ENCODE measurements at places on chromosomes 7 and 10.

DNA sequence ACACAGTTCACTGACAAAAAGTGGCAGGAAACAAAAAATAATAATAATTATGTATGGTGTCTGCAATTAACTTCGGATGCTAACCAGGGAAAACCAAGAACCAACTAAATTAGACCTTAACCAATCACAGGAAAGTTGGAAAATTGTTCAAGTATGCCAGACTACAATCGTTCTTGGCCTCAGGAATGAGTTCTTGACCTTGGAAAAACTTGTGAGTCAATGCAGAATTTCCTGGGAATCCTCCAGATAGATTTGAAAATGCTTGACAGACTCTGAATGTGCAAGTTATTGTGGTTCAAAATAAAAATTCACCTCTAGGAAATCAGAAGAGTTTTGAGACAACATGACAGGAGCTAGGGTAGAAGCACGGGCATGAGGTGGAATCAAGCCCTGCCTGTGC lies 171.5 kb downstream of the C7orf25 start:
- no peak for DNase-seq

GRCh38 chr10:13563481-13564445 lies 23.0 kb upstream of the PRPF18 start:
- DNase-seq: no peak

DNA sequence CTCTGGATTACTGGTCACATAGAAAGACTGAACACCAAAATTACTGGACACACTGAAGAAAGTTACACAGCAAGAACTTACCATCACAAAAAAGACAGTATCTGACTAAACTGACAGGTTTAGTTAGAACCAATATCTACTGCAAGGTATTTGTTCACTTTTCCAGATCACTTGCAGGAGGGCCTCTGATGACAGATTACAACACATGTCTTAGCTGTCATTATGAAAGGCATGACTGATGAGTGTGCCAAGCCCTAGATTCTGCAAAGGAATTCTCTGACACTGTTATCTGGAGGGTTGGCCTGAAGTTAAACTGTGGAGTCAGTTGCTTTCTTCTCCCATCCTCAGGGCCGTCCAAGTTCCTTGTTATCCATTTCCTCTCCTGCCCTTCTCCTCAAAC lies 242.7 kb downstream of the KIF20B start:
- no peak for DNase-seq

- no peak for DNase-seq
These were observed 68.6 kb upstream of the IMMP2L start for GRCh38 chr7:111630862-111631261.

- no peak for DNase-seq
These were observed 125.6 kb downstream of the CXCL12 start for GRCh38 chr10:44259090-44259874.

DNA sequence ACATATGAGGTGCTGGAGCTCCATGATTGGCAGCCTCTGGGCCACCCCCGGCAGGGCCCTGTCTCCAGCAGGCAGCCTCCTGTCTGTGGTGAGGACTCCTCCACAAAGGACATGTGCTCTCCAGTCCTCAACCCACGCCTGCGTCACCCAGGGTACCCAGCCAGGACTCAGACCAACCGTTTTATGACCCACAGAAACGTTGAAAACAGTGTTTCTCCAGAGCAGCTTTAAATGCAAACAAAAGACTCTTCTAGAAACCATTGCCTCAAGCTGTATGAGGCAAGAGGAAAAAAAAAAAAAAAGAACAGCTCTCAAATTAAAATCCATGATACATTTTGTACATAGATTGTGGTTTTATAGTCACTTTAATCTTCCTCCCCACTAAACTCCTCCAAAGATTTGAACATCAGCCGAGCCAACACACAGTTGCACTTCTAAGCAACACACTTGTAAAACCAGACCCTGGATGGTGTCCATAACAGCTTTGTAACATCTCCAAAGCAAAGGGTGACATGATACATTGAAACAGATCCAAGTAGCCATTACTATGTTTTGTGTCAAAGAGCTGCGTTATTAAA lies 175.0 kb upstream of the LYZL2 start:
- DNase-seq: no peak

DNA sequence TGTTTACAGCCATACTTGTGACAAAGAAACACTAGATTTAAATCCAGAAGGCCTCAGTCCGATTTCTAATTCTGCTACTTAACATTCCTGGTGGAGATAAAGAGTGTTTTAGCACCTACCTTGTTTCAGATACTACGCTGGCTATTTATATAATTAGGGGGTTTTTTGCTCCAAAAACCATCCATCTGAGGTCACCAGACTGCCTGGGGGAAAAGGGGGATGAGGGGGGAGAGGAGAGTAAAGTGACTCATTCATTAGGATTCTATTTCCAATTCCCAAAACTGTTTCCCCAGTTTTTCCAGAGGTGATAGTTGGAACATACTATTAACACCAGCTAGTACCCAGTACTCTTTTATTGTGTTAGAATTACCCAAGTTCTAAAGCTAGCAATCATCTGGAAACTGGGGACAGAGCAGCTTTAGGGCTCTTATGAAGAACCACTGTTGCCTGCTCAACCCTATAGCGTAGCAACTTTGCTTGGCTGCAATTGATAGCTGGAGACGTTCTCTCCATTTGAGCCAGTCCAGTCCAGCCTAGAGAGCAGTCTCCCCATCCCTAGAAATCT lies 6.6 kb downstream of the GCC1 start:
- DNase-seq: no peak

- DNase-seq: no peak
These were observed 488 bp downstream of the MTERF1 start for GRCh38 chr7:91880016-91880412.

- DNase-seq: no peak
These were observed 147.5 kb downstream of the RTKN2 start for GRCh38 chr10:62121187-62121530.

DNA sequence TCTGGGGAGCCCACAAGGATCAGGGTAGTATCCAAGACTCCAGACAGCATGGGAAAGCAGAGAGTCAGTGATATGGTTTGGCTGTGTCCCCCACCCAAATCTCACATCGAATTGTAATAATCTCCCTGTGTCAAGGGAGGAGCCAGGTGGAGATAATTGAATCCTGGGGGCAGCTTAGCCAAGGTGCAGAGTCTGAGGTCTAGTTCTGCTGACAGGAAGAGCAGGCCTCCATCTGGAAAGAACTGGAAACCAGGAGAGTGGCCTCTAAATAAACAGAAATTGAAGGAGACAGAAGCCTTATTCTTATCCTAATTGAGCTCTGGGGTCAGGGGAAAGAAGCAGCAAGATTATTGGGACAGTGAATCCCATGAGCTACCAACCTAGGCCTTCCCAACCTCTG lies 146.7 kb upstream of the NRP1 start:
- no peak for DNase-seq

- no peak for DNase-seq
These were observed 48.5 kb downstream of the PLCE1 start for GRCh38 chr10:94042001-94042833.

DNA sequence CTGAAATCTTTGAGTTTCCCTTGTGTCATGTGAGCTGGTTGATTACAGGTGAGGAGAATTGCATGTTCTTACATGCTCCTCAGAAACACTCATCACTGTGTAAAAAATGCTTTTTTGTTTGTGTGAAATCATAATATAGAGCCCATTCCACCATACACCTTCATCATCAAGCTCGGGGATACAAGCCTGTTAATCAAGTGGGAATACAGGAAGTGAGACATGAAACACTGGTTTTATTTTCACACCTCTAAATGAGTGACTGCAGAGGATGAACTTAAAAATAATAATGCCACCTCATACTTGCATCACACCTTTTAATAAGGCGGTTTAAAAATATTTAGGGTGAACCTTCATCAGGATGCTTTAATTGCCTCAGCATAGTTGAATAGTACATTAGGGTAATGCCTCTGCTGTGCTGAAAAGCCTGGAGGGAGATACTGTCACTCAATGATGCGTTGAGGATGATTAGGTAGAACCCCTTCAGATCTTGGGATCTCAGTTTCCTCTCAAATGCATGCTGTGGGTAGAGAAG lies 164.6 kb downstream of the AUTS2 start:
- DNase-seq: no peak

DNA sequence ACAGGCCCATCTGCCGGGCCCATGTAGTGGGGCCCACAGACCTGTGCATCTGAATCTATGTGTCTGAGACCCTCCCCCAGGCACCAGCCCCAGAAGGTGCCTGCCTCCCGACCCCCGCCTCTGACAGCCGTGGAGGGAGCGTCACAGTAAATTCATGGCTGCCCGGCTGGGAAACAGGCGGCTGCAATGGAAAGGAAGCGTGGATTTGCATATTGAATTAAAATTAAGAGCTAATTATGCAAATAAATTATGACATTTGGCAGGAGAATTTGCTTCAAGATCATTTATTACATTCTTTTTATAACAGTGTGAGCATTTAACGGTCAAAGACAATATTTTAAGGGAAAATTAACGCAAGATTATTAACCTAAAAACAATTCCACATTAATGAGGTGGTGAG lies 92.3 kb downstream of the HIF1AN start:
- DNase-seq: no peak

DNA sequence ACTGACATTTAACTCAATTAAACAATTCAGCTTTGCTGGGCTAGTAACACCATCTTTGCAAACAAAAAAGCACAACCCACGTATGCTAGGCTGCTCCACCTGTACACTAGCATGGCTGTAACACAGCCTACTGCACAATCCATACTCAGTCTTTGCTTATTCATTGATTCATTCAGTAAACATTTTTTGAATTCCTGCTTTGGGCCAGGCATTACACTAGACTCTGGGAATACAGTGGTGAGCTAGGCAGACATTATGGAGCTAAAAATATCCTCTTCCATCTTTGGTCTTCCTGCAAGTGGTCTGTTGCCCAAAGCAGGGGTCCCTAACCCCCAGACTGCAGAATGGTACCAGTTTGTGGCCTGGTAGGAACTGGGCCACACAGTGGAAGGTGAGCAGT lies 9.9 kb downstream of the CNNM1 start:
- DNase-seq: no peak

- no peak for DNase-seq
These were observed 22.5 kb downstream of the SNX13 start for GRCh38 chr7:17917842-17918241.

GRCh38 chr7:46352004-46352954 lies 431.2 kb upstream of the IGFBP3 start:
- no peak for DNase-seq

DNA sequence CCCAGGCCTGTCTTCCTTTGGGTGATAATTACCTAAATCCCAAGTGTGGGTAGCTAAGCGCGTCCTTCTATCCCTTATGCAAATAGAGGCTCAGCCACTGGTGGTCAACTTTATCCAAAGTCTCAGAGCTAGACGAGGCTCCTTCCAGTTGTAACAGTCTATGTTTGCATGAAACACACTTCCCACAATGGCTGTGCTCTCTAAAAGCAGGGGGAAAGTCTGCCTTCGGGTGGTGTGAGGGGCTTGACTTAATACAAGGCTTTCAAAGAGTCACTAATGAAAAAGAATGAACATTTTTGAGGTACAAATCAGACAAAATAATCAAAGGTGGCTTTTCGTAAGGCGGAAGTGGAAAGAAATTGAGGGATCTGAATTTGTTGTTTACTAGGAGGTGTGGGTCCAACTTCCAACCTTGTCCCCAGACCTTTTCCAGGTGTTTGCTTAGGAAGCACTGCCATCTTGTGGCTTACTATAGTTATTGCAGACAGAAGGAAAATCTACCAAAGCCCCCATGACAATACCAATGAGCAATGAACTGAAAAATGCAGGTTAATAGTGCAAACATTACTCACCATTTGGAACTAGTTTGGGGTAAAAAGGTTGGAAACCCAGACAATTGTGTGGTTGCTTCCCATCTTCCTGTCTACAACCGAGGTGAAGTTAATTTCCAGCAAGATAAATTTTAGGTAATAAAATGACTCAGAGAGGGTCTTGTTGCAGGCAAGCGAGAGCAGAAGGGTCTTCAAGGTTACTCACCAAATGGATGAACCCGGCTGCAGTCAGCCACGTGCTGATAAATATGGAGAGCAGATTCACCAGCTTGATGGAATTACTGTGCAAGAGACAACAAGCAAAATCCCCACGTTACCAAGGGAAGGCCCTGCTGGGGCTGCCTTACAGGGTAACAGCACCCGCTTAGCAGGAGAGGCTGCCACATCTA lies 525.7 kb downstream of the KCNMA1 start:
- DNase-seq: peak; percentile 5

DNA sequence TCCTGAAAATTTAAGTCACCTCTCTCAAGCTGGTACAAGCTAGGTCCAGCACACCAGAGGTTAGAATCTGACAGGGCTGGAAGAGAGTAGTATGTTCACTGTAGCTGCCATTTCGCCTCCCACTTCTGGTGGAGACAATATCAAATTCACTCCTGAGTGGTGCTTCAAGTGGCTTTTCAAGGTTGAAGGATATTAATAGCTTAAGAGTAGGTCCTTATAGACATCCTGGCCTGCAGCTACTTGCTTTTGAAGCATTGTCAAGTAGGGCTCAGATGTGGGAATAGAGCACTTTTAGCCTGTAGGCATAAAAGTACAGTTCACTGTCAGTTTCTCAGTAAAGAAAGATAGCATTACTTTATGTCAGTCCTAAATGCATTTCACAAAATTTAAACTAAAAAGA lies 270.5 kb upstream of the PLPP4 start:
- no peak for DNase-seq

DNA sequence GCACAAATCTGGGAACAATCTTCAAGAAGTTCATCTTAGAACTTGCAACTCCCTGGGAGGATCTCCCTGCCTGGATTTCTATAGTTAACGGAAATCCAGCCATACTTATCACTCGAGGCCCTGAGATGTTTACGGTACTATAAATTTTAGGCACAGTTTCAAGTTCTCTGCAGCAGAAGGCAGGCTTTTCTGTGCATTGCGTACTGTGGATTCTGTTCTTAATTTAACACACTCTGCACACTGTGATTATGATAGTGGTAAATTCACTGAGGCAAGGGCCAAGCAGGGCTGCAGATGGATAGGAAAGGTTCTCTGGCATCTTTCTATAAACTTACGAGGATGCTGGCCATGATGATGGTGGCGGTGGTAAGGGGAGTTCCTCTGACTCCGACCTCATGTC lies 10.6 kb downstream of the INHBA start:
- DNase-seq: no peak

DNA sequence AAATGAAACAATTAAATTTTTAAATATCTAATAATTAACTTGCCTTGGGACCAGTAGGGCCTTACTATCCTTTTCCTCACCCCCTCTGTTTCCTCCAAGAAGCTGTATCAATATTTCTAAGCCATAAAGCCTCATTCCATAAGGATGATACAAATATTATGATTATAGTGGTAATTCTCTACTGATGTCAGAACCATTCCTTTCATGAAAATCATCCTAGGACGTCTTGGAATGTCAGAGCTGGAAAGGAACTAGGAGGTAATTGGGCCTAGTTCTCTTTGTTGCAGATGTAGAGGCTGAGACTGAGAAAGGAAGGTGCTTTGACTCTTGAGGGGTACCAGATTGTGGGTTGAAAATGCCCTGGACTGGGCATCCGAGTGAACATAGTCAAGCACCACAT lies 766.7 kb upstream of the GHITM start:
- no peak for DNase-seq

DNA sequence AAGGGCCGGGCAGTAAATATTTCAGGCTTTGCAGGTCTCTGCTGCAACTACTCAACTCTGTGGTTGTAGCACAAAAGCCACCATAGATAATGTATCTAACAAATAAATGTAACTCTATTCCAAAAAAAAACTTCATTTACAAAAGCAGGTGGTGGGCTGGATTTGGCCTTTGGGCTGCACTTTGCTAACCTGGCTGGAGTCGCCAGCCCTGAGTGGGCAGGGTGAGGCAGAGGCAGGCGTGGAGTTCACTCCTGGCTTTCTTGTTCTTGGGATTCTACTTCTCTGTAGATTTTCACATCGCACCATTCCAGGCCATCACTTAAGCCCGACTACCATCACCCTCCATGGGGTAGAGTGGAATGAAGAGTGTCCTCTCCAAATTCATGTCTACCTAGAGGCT lies 367.6 kb upstream of the MGMT start:
- no peak for DNase-seq

- DNase-seq: no peak
These were observed 795.6 kb downstream of the PHTF2 start for GRCh38 chr7:78594156-78594555.
